ENCODE measurements at places on chromosomes 12 and 14.

- peak; percentile 31 for DNase-seq
Measured at GRCh38 chr12:102562836-102563425, 82.6 kb upstream of the IGF1 start.

- no peak for DNase-seq
Measured at GRCh38 chr14:58177125-58177524, 22.8 kb upstream of the ACTR10 start.

GRCh38 chr12:54565986-54566544 is 16.7 kb downstream of the PDE1B start:
- DNase-seq = no peak

GRCh38 chr14:21343035-21343794 is 40.6 kb downstream of the SUPT16H start:
- peak; percentile 27 for DNase-seq

DNA sequence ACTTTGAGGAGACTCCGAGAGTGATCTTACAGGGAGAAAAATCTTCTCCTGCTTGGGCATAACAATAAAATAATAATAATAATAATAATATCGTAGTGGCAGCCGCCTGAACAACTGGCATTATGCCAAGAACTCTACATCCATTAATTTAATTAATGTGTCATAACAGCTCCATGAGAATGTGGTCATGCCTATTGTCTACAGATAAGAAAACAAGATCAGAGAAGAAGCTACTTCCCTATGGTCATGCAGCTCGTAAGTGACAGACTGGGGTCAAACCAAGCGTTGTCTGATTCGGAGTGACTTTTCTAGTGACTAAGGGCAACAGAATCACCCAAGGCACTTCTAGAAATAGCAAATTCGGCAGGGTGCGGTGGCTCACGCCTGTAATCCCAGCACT is 11.7 kb downstream of the PROX2 start:
- DNase-seq = no peak

DNA sequence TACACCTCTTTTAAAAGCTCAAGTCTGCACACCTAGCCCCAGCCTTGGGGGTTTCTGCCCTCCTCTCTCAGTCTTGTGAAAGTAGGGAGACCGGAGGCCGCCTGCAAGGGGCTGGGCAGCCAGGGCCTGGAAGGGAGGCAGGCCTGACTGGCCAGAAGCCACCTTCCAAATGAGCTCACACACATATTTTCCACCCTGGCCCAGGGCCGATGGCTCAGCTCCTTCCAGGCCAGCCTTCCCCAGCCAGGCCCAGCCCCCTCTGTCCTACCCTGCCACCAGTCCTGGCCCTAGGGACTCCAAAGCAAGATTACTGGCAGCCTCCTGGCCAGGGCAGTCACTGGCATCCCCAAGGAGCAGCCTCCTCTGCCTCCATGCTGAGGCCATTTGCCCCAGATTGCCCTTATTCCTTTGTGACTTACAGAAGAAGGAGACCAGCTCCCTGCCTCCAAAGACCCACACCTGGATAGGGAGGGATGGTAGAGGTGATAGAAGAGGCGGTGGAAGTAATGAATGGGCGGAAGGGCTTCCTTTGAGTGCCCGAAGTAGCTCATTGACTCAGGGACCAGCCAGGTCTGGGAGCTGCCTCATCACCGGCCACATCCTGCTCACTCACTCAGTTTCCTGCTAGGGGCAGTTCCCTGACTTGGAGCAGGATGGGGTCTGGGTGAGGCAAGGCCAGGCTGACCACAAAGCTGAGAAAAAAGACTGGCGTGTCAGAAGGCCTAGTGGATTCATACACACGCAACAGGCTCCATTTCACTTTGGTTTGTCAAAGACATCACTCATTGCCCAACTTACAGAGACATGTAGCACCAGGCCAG is 14.8 kb downstream of the MMP14 start:
- DNase-seq = peak; percentile 99

DNA sequence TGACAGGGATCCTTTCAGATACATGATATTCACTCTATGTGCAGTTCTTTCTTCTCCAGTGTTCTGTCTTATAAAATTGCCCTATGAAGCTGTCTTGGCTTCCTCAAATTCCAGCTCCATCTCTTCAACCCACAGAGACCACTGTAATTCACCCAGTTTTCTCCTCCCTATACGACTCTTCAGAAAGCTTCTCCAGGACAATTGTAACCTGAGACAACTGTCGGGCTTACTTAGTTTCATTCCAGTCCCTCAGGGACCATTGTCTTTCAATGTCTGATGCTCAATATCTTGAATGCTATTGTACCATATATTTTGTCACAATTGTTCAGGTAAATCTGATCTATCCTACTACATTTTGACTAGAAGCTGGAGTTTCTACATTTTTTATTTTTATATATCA is 345.3 kb downstream of the RPL10L start:
- no peak for DNase-seq

GRCh38 chr12:108078428-108078827 is 50.7 kb upstream of the WSCD2 start:
- no peak for DNase-seq

GRCh38 chr14:69046476-69046860 is 67.4 kb upstream of the ACTN1 start:
- DNase-seq = no peak

DNA sequence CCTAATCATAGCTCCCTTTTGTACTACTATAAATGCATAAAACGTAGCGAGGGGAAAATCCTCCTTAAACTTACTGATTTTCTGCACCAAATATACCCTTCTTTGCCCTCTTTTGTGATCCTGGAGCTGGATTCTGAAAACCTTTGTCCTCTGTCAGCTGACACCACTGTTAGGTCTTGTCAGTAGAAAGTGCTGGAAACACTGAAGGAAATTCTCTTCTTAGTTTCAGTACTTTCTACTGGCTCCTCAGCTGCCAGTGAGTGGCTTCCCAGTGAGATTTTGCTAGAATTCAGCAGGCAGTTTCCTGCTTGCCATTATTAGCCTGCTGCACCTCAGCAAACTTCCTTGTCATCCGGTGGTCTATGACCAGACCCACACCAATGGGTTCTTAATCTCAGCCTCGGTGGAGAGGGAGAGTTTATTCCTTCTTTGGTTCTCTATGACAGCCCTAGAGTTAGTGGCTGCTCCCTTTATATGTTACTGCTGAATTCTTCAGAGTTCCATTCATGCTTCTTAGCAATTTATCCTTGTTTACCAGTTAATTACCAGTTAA is 476.2 kb downstream of the FSCB start:
- DNase-seq = no peak

DNA sequence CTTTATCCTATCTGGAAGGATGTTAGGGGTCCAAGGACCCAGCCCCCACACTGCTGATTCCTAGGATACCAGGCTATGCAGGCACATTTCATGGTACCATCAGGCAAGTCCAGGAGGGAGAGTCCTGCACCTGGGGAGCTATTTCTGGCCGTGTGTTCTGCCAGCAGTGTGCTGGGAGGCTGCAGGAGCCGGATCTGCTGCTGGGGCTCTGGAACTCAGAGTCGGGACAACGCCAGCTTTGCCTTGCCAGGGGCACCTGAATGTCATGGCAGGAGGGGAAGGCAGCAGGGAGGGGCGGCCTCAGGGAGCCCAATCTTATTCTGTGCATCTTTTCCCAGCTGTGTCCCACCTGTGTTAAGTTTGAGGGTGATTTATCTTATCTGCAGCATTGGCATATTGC is 17.8 kb downstream of the SRRM4 start:
- no peak for DNase-seq

DNA sequence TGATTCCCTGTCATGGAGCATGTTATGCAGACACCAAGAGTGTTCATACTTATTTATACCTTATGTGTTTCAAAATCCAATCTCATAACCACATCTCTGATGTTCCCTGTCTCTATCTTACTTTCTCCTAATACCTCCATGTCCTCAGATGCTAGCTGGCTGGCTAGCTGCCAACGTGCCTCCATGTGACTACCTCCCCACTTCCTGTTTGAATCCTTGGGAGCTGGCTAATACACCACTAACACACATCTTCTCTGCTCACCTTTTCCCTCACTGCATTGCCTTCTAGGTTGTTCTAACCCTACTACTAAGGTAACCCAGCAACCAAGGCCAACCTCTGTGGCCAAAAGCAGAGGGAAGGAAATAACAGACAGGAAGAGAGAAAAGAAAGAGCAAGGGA is 27.3 kb downstream of the TTC5 start:
- peak; percentile 41 for DNase-seq

GRCh38 chr12:114933428-114934160 is 249.6 kb upstream of the TBX3 start:
- peak; percentile 99 for DNase-seq

DNA sequence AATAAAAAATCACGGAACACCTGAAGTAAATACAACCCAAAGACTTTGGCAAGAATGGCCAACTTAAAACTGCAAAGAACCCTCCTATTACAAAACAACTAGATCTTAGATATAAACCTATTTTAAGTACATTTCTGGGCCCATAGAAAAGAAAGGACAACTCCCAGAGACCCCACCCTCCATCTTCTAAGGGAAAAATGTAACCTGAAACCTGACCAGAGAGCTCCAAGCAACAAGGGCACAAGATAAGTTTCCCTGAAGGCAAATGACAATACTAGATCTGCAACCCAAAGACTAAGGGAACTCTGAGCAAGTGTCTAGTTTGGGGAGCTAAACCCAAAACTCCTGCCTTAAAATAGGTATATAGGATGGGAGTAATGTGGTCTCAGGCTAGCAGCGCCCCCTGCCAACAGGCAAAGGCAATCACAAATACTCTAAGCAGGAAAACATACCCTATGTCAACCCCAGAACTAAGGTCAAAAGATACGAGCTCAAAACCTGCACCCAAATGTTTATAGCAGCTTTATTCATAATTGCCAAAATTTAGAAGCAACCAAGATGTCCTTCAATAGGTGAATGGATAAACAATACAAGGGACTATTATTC is 218.9 kb downstream of the ITPR2 start:
- peak; percentile 55 for DNase-seq

GRCh38 chr14:23614395-23614828 is 21.8 kb upstream of the DHRS2 start:
- DNase-seq = no peak

DNA sequence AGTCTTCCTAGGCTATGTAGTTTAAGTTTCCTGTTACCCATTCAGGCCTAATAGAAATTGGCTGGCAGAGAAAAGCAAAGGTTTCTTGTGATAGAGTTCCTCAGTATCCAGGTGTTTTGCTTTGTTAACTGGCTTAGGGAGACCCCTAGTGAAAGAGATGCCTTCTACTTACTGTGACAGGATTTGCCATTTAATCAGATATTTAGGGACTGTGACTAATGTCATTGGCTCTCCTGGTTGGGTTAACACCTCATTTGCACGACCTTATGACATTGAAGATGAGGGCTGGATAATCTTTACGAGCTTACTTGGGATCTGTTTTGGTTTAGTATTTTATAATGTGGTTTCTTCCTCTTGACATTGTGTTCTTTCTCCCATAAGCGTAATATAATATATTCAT is 5.8 kb downstream of the MON2 start:
- DNase-seq = peak; percentile 11

- no peak for DNase-seq
Measured at GRCh38 chr12:92995258-92995903, 66.3 kb upstream of the EEA1 start.

- DNase-seq = no peak
Measured at GRCh38 chr12:34361721-34362316, 339.5 kb downstream of the ALG10 start.

GRCh38 chr12:109255377-109255776 is 53.7 kb downstream of the FOXN4 start:
- DNase-seq = peak; percentile 41

- no peak for DNase-seq
Measured at GRCh38 chr12:106188256-106188655, 49.5 kb upstream of the NUAK1 start.

DNA sequence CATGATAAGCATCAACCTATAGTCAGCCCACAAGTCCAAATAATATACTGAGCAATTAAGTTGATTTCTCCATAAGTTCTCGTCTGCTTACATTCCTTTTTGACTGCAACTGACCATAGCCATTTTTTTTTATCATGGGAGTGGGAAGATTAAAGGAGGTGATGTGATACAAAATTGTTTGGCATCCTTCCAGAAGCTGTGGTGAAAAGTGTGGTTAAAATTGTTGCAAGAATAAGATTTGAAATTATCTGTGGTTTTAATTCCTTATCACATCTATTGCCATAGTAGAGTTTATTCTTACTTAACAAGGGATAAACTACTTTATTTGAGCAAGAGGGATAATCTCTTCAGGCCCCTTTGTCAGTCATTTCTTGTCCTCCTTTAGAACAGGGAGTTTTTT is 50.7 kb downstream of the LIN52 start:
- DNase-seq = peak; percentile 8

DNA sequence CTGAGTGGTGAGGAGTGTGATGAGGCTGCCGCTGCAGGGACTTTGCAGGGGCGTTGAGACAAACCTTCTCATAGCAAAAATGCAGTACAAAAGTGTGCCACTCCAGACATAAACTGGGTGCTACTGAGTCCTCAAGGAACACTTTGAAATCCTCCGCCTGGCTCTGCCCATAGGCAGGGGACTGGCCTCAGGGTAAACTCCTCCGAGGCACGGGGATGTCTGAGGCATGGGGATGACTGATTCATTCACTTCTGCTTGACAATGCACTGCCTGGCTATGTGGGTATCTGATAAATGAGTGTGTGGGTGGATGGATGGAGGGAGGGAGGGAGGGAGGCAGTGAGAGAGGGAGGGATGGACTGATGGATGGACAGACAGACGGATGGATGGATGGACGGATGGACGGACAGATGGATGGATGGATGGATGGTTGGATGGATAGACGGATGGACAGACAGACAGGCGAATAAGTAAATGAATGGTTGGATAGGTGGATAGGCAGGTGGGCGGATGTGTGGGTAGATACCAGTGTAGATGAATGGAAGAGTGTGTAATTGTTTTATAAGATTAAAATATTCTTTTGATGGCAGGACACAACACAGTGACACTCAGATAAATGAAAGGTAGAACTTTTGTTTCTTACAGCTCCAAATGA is 2.1 kb upstream of the BDKRB2 start:
- DNase-seq = peak; percentile 50

GRCh38 chr14:24337144-24337823 is 2.4 kb upstream of the ADCY4 start:
- no peak for DNase-seq

GRCh38 chr12:123576611-123577010 is 7.7 kb upstream of the TMED2 start:
- no peak for DNase-seq

DNA sequence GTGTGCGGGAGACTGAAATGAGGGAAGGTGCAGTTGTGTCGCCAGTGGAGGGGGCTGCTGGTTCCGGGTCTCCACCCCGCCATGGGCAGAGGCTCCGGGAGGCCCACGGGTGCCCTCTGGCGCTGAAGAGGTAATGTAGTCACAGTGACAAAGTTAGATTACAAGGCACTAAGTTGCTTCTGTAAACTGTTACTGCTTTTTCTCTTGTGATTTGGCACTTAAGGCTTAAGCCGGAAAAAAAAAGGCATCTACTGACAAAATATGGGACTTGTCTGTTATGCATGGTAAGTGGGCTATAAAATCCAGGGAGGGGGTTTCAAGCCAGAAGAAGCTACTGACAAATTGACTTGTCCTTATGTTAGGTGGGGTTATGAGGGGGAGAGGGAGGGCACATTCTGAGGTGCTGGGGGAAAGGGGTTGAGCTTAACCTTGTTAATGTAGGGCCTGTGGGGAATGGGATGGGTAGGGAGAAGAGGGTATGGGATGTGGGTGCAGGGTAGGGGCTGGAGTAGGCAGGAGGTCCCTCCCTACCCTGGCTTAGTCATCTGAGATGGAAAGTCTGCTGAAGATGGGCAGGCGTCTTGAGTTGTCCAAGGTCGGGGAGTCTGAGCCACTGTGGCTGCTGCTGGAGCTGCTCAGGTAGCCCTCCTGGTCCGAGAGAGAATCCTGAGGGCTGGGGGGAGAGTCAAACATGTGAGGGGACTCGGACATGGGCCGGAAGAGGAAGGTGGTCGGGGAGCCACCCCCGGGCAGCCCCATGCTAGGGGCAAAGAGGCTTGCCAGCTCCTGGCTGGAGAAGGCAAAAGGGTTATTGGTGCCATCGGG is 3.7 kb downstream of the ZFP36L1 start:
- peak; percentile 88 for DNase-seq

All from ELR (cell line).